A673 (cell line): ENCODE measurements at places on chromosomes 5 and 9. TPM values are rescaled to one million over a fixed set of nuclear protein-coding genes. Genes with fewer than 3 reads are reported as not detected.

GRCh38 chr9:123284656-123285055 lies 16.3 kb upstream of the STRBP start:
- DNase-seq, result no peak
- H3K4me1 ChIP-seq, result peaks cover 14% of the 10 kb centered on the region
- H3K27ac ChIP-seq, result no peak overlapping the region
- no peaks in the 10 kb centered on the region for H3K36me3 ChIP-seq

DNA sequence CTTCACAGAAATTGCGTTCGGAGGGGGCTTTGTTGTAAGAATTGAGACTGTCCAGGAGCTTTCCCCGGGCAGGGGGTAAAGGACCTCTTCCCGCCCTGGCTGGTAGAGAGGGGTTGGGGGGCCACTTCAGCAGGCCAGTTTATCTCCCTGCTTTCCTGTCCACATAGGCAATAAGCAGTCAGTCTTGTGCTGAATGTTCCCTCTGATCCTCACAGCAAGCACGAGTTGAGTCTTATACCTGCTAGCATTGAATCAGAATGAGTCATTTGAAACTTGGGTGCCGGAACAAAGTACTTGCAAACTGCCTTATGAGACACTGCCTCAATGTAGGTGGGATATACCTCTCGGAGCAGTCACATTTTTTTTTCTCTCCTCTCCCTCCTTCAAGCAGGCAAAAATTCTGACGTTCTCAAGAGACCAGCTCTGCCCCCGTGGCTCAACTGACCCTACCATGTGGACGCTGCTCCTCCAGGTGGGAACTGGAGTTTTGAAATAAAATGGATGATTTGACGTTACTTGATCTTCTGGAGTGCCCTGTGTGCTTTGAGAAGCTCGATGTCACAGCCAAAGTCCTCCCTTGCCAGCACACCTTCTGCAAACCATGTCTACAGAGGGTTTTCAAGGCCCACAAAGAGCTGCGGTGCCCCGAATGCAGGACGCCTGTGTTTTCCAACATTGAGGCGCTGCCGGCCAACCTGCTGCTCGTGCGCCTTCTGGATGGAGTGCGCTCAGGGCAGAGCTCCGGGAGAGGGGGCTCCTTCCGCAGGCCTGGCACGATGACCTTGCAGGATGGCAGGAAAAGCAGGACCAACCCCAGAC lies 1.3 kb downstream of the SH3RF2 start:
- peaks cover 76% of the 10 kb centered on the region for H3K4me1 ChIP-seq
- H3K27me3 ChIP-seq, result no peaks in the 10 kb centered on the region
- peak overlapping the region; percentile 45 for H3K4me3 ChIP-seq
- no peaks in the 10 kb centered on the region for H3K36me3 ChIP-seq

DNA sequence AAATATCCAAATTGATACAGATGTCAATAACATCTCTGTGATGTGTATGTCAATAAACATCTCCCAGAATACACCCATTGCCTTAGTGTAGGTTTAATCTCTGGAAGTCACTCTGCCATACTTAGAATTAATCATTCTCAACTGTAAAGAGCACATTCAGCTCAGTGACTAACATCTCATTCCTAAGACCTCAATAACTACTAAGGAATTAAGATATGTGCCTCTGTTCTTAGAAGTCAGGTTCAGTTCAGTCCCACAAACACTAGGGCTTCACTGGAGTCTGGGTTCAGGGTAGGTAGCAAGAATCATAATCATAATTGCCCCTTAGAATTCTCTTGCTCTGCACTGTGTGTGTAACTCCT lies 31.7 kb downstream of the UGCG start:
- H3K27me3 ChIP-seq, result no peaks in the 10 kb centered on the region
- peaks cover 39% of the 10 kb centered on the region for H3K4me1 ChIP-seq
- H3K4me3 ChIP-seq, result no peak overlapping the region

GRCh38 chr5:128693764-128694163 lies 155.7 kb upstream of the FBN2 start:
- no peak overlapping the region for H3K4me3 ChIP-seq
- no peak for DNase-seq
- no peaks in the 10 kb centered on the region for H3K27me3 ChIP-seq
- no peak overlapping the region for H3K27ac ChIP-seq

DNA sequence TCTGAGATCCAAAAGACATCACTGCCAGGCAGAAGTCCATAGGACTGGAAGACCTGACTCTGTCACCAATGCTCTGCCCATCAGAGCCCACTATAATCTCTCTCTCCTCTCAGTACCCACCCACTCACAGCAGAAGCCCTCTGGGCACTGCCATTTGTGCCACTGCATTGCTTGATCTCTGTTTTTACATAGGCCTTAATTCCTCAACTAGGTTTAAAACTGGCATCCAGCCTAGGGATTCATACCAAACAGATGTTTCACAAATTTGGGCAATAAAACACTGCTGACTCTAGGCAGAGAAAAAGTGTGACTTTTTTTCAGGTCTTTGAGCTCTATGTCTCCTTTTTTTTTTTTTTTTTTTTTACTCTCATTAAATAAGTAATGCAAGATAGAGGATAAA lies 91.1 kb upstream of the RANBP3L start:
- H3K4me3 ChIP-seq, result no peak overlapping the region
- no peaks in the 10 kb centered on the region for H3K36me3 ChIP-seq
- no peaks in the 10 kb centered on the region for H3K27me3 ChIP-seq
- peak; percentile 68 for DNase-seq

DNA sequence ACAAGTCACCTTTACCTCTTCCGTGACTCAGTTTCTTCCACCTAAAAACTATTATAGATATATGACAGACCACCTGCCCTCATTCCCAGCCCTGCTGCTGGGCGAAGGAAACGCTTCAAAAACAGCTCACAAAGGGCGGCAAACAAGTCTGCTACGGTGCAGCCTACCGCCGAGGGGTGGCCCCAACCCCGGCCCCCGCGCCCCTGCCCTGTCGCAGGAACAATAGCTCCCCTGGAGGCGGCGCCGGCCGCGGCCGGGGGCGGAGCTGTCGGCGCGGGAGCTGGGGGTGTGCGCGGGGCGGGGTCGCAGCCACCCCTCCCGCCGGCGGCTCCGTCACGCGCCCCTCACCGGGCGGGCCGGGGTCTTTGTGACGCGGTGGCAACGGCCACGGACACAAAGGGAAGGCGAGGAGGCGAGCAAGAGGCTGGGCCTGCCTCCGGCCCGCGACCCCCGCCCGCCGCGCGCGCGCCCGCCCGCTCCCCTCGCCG lies at the start of gene TMEFF1:
Gene TMEFF1 (plus strand): TSS at position 362 of the 488 bp plus-strand sequence. CDS start 396 bp downstream, outside the sequence.
- H3K27me3 ChIP-seq, result no peaks in the 10 kb centered on the region
- peak within 1 kb of the TSS; percentile 78 for H3K27ac ChIP-seq
- H3K4me3 ChIP-seq, result peak within 1 kb of the TSS; percentile 95

GRCh38 chr9:112867275-112867991 lies 23.2 kb downstream of the SLC46A2 start:
- no peak overlapping the region for H3K4me3 ChIP-seq
- H3K4me1 ChIP-seq, result no peaks in the 10 kb centered on the region
- H3K27me3 ChIP-seq, result no peaks in the 10 kb centered on the region
- H3K36me3 ChIP-seq, result no peaks in the 10 kb centered on the region

DNA sequence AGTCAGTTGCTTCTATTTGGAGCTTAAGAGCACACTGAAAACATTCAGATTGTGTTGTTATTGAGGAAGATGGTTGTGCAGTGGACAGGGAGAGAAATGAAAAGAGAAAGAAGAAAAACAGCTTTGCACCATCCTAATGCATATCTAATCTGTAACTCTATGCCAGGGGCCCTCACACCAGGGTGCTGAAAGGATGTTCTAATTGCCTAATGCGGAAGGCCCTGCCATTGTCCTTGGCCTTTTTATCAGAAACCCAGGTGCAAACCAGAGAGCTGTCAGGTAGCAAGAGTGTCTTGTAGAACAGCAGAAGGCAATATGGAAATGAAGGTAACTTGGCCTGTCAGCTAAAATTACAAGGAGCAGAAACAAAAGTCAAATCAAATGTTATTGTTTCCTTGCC lies 384.5 kb upstream of the PIK3R1 start:
- H3K4me3 ChIP-seq, result no peak overlapping the region
- no peak for DNase-seq
- peaks cover 3% of the 10 kb centered on the region for H3K4me1 ChIP-seq
- no peaks in the 10 kb centered on the region for H3K27me3 ChIP-seq

DNA sequence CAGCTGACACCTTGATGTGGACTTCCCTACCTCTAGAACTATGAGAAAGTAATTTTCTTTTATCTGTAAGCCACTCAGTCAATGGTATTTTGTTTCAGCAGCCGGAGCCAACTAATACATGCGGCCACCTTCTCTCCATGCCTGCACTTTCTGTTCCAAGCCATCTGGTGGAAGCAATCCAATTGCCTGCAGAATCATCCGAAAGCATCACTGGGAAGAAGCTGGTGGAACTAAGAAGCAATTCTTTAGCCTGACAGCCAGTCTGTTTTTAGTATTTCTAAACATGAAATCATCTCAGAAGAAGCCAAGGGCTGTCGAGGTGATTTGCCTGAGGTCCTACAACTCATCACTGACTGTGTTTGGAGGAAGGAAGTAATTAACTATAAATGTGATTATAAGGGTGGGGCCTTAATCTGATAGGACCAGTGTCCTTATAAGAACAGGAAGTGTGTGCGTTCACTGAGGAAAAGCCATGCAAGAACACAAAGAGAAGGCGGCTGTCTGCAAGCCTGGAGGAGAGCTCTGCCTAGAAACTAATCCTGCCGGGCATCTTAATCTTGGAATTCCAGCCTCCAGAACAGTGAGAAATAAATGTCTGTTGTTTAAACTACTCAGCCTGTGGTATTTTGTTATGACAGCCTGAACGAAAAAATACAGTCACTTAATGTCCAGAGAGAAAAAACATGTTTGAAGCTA lies 49.1 kb downstream of the NXNL2 start:
- H3K27me3 ChIP-seq, result no peaks in the 10 kb centered on the region
- peak; percentile 98 for DNase-seq
- no peak overlapping the region for H3K4me3 ChIP-seq
- peaks cover 15% of the 10 kb centered on the region for H3K4me1 ChIP-seq
- H3K36me3 ChIP-seq, result no peaks in the 10 kb centered on the region

DNA sequence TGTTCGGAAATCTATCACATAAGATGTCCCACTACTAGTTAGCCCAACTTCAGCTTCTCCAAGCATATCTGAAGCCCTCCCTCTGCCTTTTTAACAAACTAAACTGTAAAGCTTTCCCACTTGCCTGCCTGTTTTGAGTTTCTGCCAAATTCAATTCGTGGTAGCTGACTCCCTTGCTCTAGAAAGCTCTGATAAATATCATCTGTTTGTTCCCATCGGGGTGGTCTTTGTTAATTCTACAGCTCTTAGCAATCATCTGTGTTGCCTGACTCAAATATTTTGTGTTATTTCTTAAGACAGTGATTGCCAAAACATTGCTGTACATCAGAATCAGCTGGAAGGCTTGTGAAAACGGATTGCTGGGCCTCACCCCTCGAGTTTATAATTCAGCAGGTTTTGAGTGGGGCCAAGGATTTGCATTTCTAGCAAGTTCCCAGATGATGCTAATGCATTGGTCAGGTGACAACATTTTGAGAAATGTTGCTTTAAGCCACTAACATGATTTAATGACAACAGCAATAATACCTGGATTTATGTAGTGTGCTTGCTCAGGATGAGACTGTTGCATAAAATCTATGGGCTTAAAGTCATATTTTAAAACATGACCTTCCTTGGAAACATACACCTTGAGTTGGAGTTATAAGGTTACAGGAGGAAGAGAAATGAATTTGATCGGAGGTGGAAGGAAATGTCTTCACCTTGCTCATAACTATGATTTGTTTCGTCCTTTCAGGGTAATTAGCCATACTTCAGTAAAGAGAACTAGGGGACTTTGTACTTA lies 631.9 kb downstream of the PSAT1 start:
- H3K27me3 ChIP-seq, result no peaks in the 10 kb centered on the region
- no peak overlapping the region for H3K27ac ChIP-seq
- no peaks in the 10 kb centered on the region for H3K36me3 ChIP-seq
- no peaks in the 10 kb centered on the region for H3K4me1 ChIP-seq
- H3K4me3 ChIP-seq, result no peak overlapping the region

- H3K4me1 ChIP-seq, result peaks cover 9% of the 10 kb centered on the region
- no peaks in the 10 kb centered on the region for H3K36me3 ChIP-seq
- H3K4me3 ChIP-seq, result no peak overlapping the region
- H3K27me3 ChIP-seq, result no peaks in the 10 kb centered on the region
Measured at GRCh38 chr9:132026932-132027585, 52.6 kb downstream of the MED27 start.

DNA sequence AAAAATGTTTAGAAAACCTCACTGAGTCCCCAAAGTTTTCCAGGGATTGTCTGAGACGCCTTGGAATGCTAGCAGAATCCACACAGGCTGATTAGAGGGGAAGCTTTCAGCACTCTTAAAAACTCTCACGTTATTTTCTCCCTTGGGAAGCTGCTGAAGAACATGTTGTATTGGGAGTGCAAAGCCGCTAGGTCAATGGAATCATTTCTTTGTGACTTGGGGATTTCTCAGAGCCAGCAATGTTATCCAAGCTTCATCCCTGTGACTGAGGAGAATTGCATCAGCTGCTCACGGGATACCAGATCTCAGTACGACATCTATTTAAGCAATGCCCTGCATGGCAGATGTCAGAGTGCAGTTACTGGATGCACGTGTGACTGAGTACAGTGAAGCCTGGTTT lies 426.4 kb upstream of the MPDZ start:
- DNase-seq, result no peak
- no peak overlapping the region for H3K27ac ChIP-seq
- H3K36me3 ChIP-seq, result no peaks in the 10 kb centered on the region
- peaks cover 9% of the 10 kb centered on the region for H3K4me1 ChIP-seq
- no peak overlapping the region for H3K4me3 ChIP-seq
- no peaks in the 10 kb centered on the region for H3K27me3 ChIP-seq

DNA sequence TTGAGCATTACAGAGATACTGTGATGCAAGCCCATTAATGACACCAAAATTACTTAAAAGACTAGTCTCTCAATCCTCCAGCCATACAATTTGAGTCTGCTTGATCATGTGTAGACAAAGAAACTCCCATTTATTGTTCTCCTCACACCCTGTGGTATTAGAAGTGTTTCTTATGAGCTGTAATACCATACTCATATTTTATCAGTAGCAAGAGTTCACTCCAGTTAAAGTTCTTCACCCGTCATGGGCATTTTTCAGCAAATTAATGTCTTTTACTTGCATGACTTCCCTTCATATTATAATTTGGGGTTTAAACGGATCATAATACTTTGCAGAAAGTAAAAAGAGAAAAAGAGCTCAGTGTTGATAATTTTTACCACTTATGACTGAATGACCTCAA lies 242.9 kb downstream of the BNC2 start:
- H3K4me1 ChIP-seq, result no peaks in the 10 kb centered on the region
- H3K27ac ChIP-seq, result no peak overlapping the region
- H3K27me3 ChIP-seq, result no peaks in the 10 kb centered on the region
- no peak overlapping the region for H3K4me3 ChIP-seq

- H3K27me3 ChIP-seq, result no peaks in the 10 kb centered on the region
- H3K36me3 ChIP-seq, result no peaks in the 10 kb centered on the region
- no peak overlapping the region for H3K27ac ChIP-seq
- no peak for DNase-seq
Measured at GRCh38 chr5:56126487-56127179, 106.5 kb downstream of the ANKRD55 start.

The SLC9A3 gene
- total RNA-seq, result 1.6 and 1.9 TPM in 2 replicates

The SLC25A46 gene
- total RNA-seq, result 25.2 and 27.2 TPM in 2 replicates

The TMEM171 gene
- 2.3 and 2.6 TPM in 2 replicates for total RNA-seq

The KCNV2 gene
- not detected in 2 replicates for total RNA-seq

The PPP1R26 gene
- 7.4 and 9.6 TPM in 2 replicates for total RNA-seq

The IFNK gene
- not detected in 2 replicates for total RNA-seq

The STPG3 gene
- 0.35 TPM in 1 of 2 replicates, not detected in the other for total RNA-seq

The LRSAM1 gene
- 15.8 and 19.5 TPM in 2 replicates for total RNA-seq

The KCNMB1 gene
- total RNA-seq, result not detected in 2 replicates

The PCDHB15 gene
- 1.2 and 2.3 TPM in 2 replicates for total RNA-seq

The MLANA gene
- total RNA-seq, result not detected in 2 replicates
